ENCODE measurements at places on chromosomes 7 and 10. TPM values are rescaled to one million over a fixed set of nuclear protein-coding genes. Genes with fewer than 3 reads are reported as not detected.

Gene ELMO1
- not detected for total RNA-seq

- peak; percentile 83 for DNase-seq
Measured at GRCh38 chr7:99860281-99861127, 16.3 kb downstream of the OR2AE1 start.

DNA sequence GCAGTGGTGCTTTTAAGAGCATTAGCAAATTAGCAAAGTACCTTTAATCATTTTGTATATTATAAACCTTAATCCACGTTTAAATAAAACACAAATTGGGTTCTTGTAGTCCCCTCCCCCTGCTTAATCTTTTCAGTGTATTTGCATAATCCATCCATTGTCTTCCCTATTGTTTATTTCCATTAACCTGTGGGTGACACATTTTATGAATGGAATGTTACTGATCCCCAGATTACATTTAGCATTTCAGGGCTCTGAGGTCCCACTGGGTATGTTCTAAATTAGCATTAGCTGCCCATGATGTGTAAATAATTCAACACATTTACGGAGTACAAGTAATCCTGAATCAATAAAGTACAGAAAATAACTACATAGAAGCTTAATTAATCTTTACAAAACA lies 138.4 kb upstream of the FEZF1 start:
- no peak for DNase-seq

DNA sequence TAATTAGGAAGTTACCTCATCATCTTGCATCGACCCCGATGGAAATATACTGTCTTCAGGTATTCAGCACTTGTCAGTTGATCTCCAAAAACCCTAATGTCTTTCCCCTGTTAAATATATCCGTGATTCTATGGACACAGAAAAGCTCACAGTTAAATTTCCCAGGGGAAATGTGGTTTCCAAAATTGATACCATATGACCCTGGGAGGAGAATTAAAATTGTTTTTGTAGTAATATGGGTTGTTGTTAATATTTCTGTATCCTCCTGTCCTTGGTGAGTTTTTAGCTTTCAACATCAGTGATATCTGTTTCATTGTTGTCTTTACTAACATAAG lies 132.1 kb downstream of the CELF2 start:
- DNase-seq, result no peak

Gene RTKN2
- total RNA-seq, result 0.79 TPM

Gene OSBPL3
- 19.7 TPM for total RNA-seq

- DNase-seq, result no peak
Measured at GRCh38 chr7:138838166-138838565, 40.2 kb upstream of the ATP6V0A4 start.

Measured in bronchial epithelial cell (primary cell).